ENCODE measurements at places on chromosomes 5 and 9. TPM values are rescaled to one million over a fixed set of nuclear protein-coding genes. Genes with fewer than 3 reads are reported as not detected.

Gene TTC23L
- total RNA-seq: not detected

DNA sequence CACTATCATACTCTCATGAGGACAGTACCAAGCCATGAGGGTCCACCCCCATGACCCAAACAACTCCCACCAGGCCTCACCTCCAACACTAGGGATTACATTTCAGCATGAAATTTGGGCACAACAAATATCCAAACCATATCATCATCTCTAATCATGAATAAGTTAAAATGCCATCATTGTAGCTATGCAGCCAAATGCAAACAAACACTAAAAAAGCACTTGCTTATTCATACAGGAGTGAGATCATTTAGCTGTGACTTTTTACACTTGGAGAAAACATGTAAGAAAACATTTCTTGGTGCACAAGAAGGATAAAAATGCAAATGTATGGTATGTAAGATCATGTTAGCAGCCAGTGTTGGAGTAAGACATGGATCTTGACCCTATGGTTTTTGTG, 24.2 kb downstream of the BAAT start:
- no peak for DNase-seq

GRCh38 chr5:72163349-72163983, 56.2 kb downstream of the MAP1B start:
- DNase-seq: no peak

DNA sequence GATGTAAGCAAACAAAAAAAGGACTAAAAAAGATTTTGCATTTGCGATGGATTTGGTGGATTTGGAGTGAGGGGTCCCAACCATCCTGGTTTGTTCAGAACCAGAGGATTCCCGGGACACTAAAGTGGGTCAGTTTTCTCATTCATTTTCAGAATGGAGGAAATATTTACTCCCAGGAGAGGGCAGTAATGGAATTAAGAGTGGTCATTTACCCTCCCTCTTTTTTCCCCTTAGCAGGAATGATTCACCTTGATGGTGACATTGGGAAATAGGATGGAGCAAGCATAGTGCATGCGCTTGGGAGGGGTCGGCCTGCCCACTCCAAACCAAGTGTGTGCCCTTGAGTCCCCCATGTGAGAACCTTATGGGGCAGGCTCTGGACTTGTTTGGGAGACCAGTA, 164.2 kb upstream of the PUM3 start:
- DNase-seq: no peak

GRCh38 chr5:79561525-79561893, 47.6 kb upstream of the HOMER1 start:
- no peak for DNase-seq

Data from left colon (tissue), 2 donors.